ENCODE measurements at places on chromosomes 13 and 19.

GRCh38 chr13:109611912-109612691 lies 174.3 kb downstream of the IRS2 start:
- DNase-seq = no peak

DNA sequence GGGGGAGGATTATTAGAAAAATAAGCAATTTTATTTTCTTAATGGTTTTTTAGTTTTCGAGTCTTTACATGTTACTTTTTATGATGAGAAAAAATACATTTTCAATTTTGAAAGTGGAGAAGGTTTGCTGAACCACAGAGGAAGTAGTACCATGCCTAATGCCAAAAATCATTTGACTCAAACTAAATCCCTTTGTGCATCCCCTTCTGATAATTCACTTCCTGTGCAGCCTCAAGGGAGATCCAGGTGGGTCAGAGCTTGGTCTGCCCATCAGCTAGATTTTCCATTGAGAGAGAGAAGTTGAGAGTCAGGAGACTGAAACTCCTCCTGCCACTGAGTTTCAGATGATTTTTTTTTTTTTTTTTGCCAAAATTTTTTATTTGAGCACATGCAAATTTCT lies 571.7 kb downstream of the LIG4 start:
- DNase-seq = no peak

GRCh38 chr19:1317274-1318003 lies 31.8 kb downstream of the EFNA2 start:
- DNase-seq = no peak

DNA sequence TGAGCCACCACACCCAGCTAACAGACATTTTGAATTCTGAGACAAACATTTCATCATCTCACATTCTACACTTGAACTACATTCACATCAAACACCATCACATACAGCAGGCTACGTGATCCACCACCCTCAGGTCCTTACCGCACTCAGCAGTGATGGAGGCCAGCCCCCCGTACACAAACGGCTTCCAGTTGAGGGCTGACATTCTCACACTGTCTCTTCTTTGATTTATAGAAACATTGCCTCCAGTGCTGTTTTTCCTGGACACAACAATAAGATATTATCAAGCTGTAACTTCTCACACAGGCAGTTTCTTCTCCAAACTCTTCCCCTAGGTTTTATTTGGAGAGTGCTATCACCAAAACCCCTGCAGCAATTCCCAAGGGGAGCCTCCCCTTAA lies 7.0 kb downstream of the SLC25A30 start:
- no peak for DNase-seq

- no peak for DNase-seq
Observed at GRCh38 chr19:8261881-8262280, 46.3 kb downstream of the CD320 start.

DNA sequence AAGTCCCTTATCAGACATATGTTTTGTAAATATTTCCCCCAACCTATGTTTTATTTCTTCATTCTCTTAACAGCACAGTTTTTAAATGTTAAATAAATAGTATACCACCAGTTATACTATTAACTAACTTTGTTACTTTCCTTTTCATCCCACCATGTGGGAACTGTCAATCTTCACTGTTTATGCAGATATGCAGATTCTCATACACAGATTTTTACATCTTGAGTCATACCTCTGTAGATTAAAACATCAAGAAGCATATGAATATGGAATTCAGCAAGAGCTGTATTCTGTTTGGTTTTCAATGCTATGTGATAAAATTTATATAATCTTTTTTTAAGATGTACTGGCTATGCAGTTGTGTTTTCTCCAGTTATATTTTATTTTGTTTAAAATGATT lies 566.3 kb downstream of the LIG4 start:
- no peak for DNase-seq

DNA sequence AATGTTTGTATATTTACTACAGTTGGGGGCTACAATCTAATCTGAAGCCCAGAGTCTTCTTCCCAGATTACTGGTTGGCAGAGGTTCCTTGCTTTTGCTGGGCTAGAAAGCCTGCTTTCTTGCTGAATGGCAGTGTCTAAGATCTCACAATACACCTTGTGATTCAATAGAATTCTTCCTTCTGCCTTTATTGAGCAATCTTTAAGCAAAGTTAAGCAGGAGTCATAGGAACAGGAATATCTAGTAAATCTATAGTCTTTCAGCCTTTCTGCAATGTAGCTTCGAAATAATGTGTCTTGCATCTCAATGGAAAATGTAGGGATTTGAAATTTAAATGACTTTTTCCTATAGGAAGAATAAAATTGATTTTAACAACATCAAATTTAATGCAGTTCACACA lies 346.1 kb downstream of the SLITRK1 start:
- no peak for DNase-seq

- DNase-seq = no peak
Observed at GRCh38 chr13:44116562-44117332, 237.0 kb downstream of the LACC1 start.

DNA sequence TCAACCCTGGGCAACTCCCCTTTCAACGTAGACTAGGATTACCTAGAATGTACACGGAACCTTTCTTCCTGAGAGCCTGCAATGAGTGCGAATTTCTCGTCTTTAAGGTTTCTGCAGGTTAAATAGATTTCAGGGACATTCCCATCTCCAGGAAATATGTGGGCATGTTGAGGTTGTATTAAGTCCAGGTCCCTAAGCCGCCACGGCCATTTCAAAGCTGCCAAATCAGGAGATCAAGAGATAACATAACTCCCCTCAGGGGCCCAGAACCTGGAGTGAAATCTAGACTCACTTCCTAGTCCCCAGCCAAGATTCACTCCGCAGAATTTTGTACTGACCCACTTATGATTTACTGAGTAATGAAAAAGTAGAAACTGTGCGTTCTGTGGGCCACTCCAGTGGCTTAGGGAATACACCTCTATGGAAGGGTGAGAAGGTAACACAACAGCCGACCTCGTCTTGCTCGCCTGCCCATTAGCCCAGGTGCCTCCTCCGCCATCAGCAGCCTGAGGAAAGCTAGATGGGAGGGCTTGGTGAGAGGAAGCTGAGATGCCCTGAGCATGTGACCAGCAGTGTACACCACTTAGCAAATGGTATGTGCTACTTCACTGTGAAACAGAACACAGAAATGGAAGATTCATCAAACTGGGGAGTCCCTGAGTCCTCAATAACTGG lies 98.5 kb upstream of the SOX1 start:
- no peak for DNase-seq

DNA sequence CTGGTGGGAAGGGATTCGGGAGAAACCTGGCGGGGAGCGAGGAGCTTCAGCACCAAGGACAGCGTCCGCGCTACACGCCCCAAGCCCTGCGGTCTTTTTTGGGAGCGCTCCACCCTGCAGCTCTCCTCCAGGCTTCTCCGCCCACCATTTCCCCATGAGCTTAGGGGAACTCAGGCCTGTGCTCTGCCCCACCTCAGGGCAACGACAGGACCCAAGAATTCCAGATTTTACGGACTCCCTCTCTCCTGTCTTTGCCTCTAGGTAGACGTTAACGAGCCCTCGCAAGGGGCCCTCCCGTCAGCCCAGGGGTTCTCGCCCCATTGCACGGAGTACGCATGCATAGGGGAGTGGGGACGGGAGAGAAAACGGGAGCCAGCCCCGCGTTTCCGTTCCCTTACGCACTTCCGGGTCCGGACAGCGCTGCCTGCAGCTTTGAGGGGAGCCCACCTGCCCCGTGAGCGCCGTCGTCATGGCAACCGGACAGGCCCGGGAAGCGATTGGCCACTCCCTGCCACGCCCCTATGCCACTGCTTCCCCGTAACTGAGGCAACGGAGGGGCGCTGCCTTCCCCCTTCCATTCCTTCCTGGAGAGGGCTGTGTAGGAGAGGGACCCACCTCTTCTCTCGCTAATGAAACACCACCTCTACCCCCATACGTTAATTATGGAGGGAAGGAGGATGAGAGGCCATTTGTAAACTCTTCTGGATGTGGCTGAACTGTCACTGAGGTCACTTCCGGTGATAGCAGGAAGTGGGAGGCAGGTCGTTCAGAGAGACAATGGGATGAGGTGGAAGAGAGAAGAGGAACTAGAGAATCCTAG lies 20.8 kb downstream of the NOVA2 start:
- peak; percentile 20 for DNase-seq

GRCh38 chr19:33758541-33759013 lies 38.1 kb upstream of the KCTD15 start:
- no peak for DNase-seq

DNA sequence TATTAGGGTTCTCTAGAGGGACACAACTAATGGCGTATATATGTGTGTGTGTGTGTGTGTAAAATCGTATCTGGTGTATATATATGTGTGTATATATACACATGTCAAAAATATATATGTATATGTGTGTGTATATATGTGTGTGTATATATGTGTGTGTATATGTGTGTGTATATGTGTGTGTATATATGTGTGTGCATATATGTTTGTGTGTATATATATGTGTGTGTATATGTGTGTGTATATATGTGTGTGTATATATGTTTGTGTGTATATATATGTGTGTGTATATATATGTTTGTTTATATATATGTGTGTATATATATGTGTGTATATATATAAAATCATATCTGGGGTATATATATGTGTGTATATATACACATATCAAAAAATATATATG lies 5.4 kb upstream of the LILRB5 start:
- no peak for DNase-seq

- DNase-seq = no peak
Observed at GRCh38 chr13:29887030-29887557, 36.7 kb upstream of the UBL3 start.

DNA sequence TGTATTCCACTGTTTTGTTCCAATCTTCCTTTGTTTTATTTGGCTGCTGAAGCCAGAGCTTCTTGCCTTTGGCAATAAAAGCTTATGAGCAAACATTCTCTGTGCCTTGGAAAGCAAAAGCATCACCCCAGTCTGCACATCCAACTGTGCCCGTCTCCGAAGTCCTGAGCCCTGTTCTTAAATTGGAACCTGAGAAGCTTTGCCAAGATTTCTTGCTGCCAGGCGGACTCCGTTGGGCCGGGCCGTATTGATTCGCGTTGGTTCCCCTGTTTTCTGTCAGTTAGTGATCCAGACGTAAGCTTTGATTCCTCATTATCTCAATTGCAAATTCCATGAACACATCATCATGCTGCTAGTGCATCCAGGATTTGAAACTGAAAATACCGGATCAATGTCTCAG lies 793.0 kb downstream of the OLFM4 start:
- no peak for DNase-seq

- no peak for DNase-seq
Observed at GRCh38 chr13:70366720-70367119, 258.5 kb upstream of the KLHL1 start.

DNA sequence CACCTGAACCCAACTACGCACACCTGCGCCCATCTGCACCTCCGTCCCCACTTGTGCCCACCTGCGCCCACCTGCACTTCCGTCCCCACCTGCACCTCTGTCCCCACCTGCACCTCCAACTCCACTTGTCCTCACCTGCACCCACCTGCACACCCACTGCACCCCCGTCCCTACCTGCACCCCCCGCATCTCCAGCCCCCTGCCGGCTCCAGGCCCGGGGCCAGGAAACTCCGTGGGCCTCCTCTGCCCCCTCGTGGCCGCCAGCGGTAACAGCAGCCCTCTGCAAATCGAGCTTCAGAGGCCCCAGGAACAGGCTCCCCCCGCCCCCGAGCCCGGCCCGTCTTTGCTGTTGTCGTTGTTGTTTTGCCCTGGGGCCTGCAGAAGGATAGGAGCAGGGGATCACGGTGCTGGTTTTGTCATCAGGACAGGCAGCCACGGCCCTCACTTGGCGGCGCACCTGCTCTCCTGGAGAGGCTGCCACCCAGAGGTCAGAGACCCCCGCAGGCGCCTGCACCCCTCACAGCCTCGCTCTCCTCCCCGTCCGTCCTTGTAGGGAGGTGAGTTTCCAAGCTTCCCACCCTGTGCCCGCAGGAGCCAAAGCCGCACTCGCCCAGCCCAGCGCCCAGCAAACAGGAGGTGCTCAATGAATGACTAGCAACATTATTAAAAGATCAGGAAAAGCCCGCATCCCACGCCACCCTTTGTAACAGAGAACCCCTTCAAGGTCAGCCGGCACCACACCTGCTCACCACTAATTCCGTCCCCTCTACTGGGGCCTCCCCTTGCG lies 65.4 kb downstream of the GNG7 start:
- DNase-seq = peak; percentile 52

GRCh38 chr13:100392709-100393630 lies 195.6 kb downstream of the GGACT start:
- peak; percentile 41 for DNase-seq

- no peak for DNase-seq
Observed at GRCh38 chr19:35115177-35115951, at the start of gene FXYD3. TSS of gene FXYD3 (plus strand) at chr19:35115823. CDS start at chr19:35119377, 3,554 bp downstream.

DNA sequence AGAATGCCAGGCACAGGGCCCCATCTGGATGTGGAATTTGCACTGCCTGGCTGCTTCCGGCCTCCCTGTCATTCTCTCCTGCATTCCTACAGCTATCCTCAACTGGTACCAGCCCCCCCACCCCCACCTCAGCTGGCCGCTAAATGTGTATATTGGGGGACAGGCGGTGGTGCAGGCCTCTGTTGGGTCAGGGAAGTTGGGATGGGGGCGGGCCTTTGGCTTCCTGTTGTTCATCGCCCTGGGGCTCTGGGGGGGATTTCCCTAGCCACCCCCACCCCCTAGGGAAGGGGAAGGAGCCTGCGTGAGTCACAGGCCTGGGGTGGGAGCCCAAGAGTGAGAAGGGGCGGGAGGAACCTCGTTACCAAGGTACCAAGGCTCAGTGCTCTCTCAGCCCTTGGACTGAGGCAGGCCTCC lies 10.6 kb downstream of the POU2F2 start:
- DNase-seq = peak; percentile 76

DNA sequence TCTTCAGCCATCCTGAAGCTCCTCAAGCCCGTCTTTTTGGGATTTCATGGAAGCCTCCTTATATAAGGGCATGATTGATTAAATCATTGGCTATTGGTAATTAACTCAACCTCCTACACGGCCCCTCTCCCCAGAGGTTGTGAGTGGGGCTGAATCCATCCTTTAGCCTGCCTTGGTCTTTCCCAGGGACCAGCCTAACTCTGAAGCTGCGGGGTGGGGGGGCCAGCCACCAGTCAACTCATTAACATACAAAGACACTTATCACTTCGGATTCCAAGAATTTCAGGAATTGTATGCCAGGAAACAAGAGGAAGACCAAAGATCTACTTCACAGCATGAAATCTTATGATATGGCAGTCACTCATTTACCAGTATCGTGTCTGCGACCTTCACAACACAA lies 9.9 kb downstream of the COL4A1 start:
- no peak for DNase-seq

GRCh38 chr13:40635315-40635995 lies 31.0 kb downstream of the FOXO1 start:
- no peak for DNase-seq

DNA sequence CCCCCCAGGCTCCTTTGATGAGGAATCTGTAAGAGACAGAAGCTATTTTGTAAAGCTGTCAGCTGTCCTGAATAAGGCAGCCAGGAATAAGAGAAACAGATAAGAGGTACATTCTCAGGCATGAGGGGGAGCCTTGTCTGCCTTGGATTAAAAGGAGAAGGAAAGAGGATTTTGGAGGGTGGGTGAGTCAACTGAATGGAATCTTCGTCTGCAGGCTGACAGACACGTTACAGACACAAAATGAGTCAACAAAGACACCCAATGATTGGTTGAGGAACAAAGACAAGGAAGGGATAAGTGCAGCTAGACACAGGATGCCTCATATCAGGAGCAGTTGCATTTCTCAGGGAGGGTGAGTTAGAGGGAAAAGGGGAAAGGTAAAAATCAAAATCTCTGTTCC lies 162.5 kb downstream of the OLFM4 start:
- no peak for DNase-seq

- no peak for DNase-seq
Observed at GRCh38 chr19:41638641-41639081, 11.8 kb upstream of the CEACAM4 start.

- DNase-seq = no peak
Observed at GRCh38 chr19:4115050-4115817, 8.7 kb downstream of the MAP2K2 start.
